Activated B cell treated with CpG ODN at 0.5 μM for 24 hours (primary cell): ENCODE measurements at places on chromosomes 6 and 20.

DNA sequence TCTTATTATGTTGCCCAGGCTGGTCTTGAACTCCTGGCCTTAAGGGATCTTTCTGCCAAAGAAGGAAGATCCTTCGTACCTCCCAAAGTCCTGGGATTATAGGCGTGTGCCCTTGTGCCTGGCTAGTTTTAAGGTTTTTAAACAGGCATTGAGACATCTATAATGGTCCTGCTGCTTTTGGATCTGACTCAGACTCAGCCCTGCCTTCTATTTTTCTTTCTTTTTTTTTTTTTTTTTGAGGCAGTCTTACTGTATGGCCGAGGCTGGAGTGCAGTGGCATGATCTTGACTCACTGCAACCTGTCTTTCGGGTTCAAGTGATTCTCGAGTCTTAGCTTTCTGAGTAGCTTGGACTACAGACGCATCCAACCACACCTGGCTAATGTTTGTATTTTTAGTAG is 73.7 kb downstream of the PHF20 start:
- DNase-seq, result no peak
- H3K27ac ChIP-seq, result no peak overlapping the region
- H3K36me3 ChIP-seq, result peaks cover 86% of the 10 kb centered on the region
- no peak overlapping the region for H3K4me3 ChIP-seq

GRCh38 chr20:34637245-34638038 is 39.5 kb downstream of the PIGU start:
- no peak for DNase-seq
- no peak overlapping the region for H3K4me3 ChIP-seq
- peaks cover 65% of the 10 kb centered on the region for H3K36me3 ChIP-seq
- H3K4me1 ChIP-seq, result no peaks in the 10 kb centered on the region
- no peaks in the 10 kb centered on the region for H3K27me3 ChIP-seq

- no peak overlapping the region for H3K27ac ChIP-seq
- no peaks in the 10 kb centered on the region for H3K4me1 ChIP-seq
- no peak overlapping the region for H3K4me3 ChIP-seq
- no peak for DNase-seq
- H3K27me3 ChIP-seq, result no peaks in the 10 kb centered on the region
Measured at GRCh38 chr6:131838051-131838450, 30.2 kb downstream of the ENPP1 start.

DNA sequence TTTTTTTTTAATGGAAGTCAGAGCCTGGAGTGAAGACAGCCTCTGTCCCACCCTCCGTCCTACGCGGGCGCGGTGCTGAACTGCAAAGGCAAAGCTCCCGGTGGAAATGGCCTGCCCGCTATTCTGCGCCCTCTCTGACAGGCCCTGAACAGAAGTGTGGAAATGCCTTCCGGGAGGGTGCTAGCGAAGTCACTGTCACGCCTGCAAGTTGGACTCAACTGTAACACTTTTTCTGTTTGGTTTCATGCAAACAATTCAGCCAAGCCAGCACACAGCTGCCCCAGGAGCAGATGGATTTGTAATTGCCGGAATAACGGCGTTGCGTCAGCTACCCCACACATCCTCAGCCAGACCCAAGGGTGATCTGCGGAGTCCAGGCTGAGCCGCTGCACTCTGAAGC is 107.6 kb downstream of the PSMB1 start:
- no peaks in the 10 kb centered on the region for H3K36me3 ChIP-seq
- H3K4me1 ChIP-seq, result no peaks in the 10 kb centered on the region
- no peak overlapping the region for H3K27ac ChIP-seq
- DNase-seq, result no peak
- peaks cover 2% of the 10 kb centered on the region for H3K27me3 ChIP-seq
- H3K4me3 ChIP-seq, result no peak overlapping the region

- peaks cover 43% of the 10 kb centered on the region for H3K27me3 ChIP-seq
- no peak for DNase-seq
- no peaks in the 10 kb centered on the region for H3K36me3 ChIP-seq
Measured at GRCh38 chr20:38291966-38292365, 12.0 kb upstream of the BPI start.

- no peak overlapping the region for H3K4me3 ChIP-seq
- H3K4me1 ChIP-seq, result peaks cover 27% of the 10 kb centered on the region
- no peak overlapping the region for H3K27ac ChIP-seq
- DNase-seq, result no peak
- H3K36me3 ChIP-seq, result no peaks in the 10 kb centered on the region
Measured at GRCh38 chr6:13702809-13703302, 8.8 kb downstream of the RANBP9 start.

- peaks cover 8% of the 10 kb centered on the region for H3K4me1 ChIP-seq
- DNase-seq, result no peak
- no peaks in the 10 kb centered on the region for H3K27me3 ChIP-seq
- no peak overlapping the region for H3K27ac ChIP-seq
- no peaks in the 10 kb centered on the region for H3K36me3 ChIP-seq
- no peak overlapping the region for H3K4me3 ChIP-seq
Measured at GRCh38 chr6:42914546-42914945, 1.3 kb upstream of the PTCRA start.

- H3K27ac ChIP-seq, result peak overlapping the region; percentile 31
- peaks cover 39% of the 10 kb centered on the region for H3K4me1 ChIP-seq
- no peak for DNase-seq
- H3K4me3 ChIP-seq, result peak overlapping the region; percentile 9
Measured at GRCh38 chr6:6711031-6711785, 122.7 kb downstream of the LY86 start.

DNA sequence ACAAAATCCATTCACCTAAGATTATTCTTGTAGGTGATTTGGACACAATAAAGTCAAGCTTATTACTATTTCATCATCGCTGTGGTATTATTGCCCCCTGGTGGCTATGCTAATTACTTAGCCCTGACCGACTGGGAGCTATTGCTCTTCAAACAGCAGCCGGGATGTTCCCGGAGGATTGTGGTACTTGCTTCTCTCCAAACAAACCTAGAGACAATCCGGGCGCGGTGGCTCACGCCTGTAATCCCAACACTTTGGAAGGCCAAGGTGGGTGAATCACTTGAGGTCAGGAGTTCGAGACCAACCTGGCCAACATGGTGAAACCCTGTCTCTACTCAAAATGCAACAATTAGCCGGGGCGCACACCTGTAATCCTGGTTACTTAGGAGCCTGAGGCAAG is 15.4 kb upstream of the STMND1 start:
- DNase-seq, result no peak
- H3K36me3 ChIP-seq, result no peaks in the 10 kb centered on the region
- H3K27ac ChIP-seq, result no peak overlapping the region
- no peak overlapping the region for H3K4me3 ChIP-seq
- H3K4me1 ChIP-seq, result no peaks in the 10 kb centered on the region
- H3K27me3 ChIP-seq, result peaks cover 3% of the 10 kb centered on the region

DNA sequence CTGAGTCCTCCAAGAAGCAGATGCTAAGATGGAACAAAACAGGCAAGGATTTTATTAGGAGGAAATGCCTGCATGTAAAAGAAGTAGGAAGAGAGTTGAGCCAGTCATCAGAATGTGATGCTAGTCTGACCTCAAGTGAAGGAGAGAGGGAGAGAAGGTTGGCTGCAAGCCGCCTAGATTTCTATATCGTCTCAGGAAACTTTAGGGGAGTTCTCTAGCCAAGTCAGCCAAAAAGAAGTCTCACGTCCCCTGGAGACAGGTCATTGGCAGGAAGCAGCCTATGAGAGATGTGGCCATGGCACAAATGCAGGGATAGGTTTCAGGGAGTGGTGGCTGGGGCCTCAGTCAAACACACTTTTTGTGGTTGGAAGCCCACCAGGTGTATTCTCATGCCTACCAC is 378.0 kb downstream of the CD109 start:
- no peak overlapping the region for H3K4me3 ChIP-seq
- no peak overlapping the region for H3K27ac ChIP-seq
- DNase-seq, result no peak
- no peaks in the 10 kb centered on the region for H3K4me1 ChIP-seq
- no peaks in the 10 kb centered on the region for H3K36me3 ChIP-seq

DNA sequence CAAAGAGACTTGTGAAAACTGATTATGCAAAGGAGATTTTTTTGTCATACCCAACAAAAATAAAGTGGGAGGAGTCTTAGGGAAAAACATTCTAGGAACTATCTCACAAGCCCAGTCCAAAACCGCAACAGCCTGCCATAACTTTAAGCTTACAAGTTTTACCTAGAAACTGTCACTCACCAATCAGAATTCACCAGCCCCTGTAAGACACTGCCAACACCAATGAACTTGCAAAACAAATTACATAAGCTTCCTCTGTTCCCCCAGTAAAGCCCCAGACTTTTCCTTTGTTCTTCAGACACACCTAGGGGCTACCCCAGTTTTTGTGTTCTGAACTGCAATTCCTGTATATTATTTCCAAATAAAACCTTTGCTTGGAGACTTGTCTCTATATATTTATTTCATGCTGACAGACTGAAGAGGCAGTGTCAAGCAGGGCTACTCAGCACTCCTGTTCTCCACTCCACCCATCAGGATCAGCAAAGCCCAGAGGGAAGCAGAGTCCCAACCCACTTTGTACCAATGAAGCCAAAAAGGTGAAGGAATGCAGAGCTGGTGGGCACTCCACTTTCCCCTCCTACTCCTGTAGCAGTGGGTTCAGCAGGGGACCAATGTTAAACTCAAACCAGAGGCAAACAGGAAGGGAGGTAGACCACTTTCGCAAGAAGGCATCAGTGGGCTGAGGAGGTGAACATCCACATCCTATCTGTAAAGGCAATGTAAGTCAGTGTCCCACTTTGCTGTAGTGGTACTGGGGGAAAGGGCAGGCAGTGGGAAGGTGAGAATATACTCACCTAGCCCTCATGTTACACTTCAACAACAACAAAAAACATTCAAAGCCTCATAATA is 142.5 kb upstream of the RUNX2 start:
- H3K4me3 ChIP-seq, result no peak overlapping the region
- no peaks in the 10 kb centered on the region for H3K27me3 ChIP-seq
- peaks cover 6% of the 10 kb centered on the region for H3K4me1 ChIP-seq
- H3K27ac ChIP-seq, result no peak overlapping the region
- H3K36me3 ChIP-seq, result no peaks in the 10 kb centered on the region

- peak overlapping the region; percentile 93 for H3K4me3 ChIP-seq
- H3K36me3 ChIP-seq, result peaks cover 27% of the 10 kb centered on the region
- H3K27ac ChIP-seq, result peak overlapping the region; percentile 91
- H3K27me3 ChIP-seq, result no peaks in the 10 kb centered on the region
- peaks cover 56% of the 10 kb centered on the region for H3K4me1 ChIP-seq
Measured at GRCh38 chr20:44884907-44885391, 556 bp upstream of the YWHAB start.
